ENCODE measurements at places on chromosomes 3 and 15.

DNA sequence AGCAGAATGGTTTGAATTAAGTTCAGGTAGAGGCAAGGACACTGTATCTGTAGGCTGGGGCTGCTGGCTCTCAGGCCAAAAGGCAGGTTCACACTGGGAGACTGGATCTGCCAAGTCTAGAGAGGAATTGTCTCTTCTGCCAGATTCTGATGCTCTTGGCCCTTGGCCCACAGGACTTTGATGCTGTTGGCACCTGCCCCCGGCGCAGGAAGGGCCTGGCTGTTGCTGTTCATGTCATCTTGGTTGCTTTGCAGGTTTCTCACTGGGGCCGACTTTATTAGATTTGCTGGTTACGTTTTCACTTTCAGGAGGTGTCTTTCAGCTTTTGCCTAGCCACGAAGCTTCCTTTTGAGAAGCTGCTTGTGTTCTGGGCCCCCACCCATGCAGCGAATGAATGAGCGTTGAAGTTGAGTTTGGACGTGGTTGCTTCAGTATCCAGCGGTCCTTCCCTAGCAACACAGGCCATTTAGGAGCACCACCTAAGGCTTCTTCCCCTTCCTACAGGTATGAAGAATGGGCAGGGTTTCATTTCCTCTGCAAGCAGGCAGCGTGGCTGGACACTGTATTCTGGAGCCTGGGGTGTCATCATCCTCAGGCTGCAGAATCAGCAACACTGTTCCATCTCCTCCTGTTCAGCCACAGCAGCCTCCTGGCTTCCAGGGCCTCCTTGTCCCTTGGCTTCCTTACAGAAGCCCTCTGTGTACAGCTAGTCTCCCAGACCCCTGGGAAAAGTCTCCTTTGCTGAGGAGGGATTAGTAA lies 65.6 kb upstream of the PRR23C start:
- no peak for DNase-seq

DNA sequence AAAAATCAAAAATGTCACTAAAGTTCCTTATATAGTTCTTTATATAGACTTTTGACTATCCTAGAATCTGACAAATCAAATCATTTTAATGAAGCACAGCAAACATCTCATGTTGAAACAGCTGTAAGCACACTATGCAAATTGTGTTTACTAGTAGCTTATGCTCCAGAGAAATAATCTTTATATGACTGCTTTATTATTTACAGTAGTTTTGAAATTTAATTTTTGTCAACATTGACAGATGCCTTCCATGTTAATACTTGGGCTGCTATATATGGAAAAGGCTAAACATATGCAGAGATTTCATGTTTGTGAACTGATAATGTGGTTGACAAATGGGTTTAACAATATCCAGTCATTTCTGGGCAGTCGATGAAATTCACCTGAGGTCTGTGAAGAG lies 616.8 kb downstream of the TAFA4 start:
- DNase-seq, result no peak

GRCh38 chr3:32203854-32204253 lies 34.6 kb upstream of the CMTM8 start:
- DNase-seq, result no peak

GRCh38 chr3:94587291-94587690 lies 524.4 kb downstream of the NSUN3 start:
- DNase-seq, result no peak

DNA sequence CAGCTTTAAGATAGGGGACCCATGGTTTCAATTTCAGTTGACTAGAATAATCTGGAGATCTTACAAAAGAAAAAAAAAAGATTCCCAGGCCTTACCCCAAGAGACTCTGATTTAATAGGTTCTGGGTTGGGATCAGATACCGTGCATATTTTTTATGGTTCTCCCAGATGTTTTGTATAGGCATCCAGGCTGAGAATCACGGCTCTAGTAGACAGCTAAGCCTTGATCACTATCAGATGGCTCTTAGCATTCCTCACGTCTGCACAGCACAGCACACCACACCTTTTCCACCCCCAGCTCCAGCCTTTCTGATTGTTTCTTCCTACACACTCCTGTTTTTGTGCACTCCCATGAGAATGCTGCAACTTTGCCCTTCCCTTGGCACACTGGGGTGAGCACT lies 40.8 kb downstream of the TMEM45A start:
- peak; percentile 71 for DNase-seq

DNA sequence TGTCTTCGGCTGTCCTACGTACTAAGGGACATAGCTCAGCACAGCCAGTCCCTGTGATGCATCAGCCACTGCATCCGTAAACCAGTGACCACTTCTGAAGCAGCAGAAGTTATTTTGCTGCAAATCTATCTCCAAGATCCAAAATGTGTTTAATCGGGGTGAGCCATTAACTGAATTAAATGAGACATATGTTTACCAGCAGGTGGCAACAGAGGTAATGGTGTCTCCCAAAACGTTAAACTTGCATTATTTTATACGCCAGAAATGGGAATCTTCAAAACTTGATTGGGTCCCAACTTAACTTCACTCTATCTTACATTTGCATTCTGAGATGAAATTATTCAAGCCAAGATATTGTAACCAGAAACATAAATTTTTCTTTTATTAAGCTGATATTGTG lies 75.3 kb upstream of the BOC start:
- peak; percentile 44 for DNase-seq

- DNase-seq, result no peak
These were observed 482.4 kb upstream of the DPPA4 start for GRCh38 chr3:109819734-109820133.

DNA sequence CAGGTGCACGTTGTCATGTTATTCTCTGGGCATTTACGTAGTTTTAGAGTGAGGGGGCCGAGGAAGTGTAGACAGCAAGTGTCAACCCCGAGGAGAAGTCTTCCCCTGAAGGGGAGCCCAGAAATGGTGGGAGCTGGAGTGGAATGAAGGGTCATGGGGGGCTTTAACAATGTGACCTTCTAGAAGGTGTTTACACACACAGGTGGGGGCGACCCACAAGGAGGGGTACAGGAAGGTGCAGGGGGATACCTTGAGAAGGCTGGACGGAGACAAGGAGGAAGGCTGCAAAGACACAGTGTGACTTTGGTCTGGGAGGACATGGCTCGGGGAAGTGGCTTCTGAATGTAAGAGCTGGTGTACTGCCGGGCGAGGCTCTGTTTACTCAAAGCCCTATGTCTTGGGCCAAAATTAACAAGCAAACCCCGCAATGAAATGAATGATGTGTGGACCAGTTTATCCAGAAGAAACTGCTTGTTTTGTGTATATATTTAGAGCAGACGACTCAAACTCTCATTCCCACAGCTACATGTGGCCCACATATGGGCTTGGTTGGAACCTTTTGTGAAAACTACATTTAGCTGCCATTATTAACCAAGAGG lies 18.7 kb downstream of the TRPM1 start:
- no peak for DNase-seq

GRCh38 chr15:100856867-100857266 lies 22.8 kb upstream of the ALDH1A3 start:
- DNase-seq, result no peak

GRCh38 chr3:196559826-196560225 lies 8.5 kb downstream of the WDR53 start:
- DNase-seq, result no peak

DNA sequence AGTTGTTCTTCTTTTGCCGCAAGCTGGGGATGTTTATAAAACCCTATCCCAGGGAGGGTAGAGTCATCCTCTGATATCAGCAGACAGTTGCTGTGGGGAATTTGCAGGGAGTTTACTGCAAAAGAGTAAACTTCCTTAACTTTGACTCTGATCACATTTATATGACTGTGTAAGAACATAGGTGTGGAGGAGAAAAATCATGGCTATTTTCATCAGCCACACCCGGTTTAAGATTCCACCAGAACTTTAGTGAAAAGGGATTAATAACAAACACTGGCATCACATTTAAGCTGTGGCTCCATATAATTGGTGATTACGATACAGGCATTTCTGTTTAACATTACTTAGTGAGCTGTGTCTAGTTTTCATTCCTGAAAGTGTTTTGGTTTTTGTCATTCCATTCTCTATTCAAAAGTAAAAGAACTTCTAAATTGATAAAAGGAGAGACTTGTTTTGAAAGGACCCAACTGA lies 143.1 kb downstream of the MYLK start:
- no peak for DNase-seq

GRCh38 chr3:159779883-159780282 lies 208.8 kb upstream of the IL12A start:
- no peak for DNase-seq

DNA sequence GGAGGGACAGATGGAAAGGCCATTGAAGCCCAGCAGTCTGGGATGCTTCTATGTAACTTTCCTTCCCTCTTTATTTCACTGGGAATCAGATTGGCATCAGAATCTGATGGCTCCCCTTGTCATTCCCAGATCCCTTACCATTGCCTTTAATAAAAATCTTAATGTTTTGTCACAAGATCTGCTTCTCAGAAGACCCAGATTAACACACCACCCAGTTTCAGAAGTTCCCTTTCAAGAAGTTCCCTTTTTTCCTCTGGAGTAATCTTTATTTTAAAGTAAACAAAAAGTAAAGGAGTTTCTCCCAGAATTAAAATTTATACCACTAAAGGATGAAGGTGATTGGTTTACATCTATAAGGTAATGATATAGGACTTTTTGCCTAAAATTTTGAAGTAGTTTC lies 76.4 kb downstream of the UBR1 start:
- no peak for DNase-seq

DNA sequence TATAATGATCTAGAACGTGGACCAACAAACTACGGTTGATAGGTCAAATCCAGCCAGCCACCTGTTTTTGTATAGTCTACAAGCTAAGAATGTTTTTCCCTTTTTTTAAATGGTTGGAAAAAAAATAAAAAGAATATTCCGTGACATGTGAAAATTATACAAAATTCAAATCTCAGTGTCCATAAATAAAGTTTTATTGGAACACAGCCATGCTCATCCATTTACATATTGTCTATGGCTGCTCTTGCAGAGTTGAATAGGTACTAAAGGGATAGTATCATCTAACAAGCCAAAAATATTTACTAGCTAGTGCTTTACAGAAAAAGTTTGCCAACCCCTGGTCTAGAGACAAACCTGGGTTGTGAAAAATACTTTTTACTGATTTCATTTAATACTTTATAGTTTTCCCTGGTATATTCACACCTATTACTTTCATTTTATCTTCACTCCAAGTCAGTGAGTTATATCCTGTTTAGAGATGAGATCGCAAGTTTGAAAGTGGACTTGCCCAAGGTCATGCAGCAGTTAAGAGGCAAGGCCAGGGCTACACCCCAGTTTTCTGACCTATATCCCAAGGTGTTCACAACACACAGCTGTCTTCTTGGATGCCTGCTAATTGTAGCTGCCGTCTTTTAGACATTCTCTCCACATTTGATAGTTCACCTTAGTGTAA lies 58.4 kb downstream of the IGF2BP2 start:
- no peak for DNase-seq

GRCh38 chr3:21392526-21392925 lies 358.5 kb downstream of the ZNF385D start:
- peak; percentile 31 for DNase-seq

DNA sequence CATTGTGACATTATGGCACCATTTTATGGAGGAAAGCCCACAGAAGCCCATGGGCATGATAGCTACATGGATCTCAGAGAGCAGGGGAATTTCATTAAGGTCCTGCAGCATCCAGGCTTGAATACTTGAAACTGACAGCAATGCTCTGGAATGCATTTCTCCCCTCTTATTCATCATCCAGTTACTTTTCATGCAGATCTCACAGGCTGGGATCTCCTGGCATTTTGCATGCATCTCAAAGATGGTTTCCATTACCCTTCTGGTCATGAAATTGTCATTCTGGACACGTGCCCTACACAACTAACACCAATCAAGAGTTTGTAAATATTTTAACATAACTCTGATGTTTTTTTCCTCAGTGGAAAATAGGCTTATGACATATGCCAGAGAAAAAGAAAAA lies 32.4 kb downstream of the VGLL3 start:
- peak; percentile 80 for DNase-seq

- DNase-seq, result no peak
These were observed 225.3 kb upstream of the KCNMB2 start for GRCh38 chr3:178310949-178311348.

- DNase-seq, result no peak
These were observed 2.3 kb downstream of the SUCNR1 start for GRCh38 chr3:151875759-151876158.

- DNase-seq, result peak; percentile 91
These were observed 57.8 kb downstream of the NEK10 start for GRCh38 chr3:27311400-27311799.

GRCh38 chr3:122975163-122975923 lies 52.2 kb downstream of the SEMA5B start:
- DNase-seq, result peak; percentile 64

GRCh38 chr3:170470063-170471016 lies 51.7 kb downstream of the CLDN11 start:
- DNase-seq, result peak; percentile 49

DNA sequence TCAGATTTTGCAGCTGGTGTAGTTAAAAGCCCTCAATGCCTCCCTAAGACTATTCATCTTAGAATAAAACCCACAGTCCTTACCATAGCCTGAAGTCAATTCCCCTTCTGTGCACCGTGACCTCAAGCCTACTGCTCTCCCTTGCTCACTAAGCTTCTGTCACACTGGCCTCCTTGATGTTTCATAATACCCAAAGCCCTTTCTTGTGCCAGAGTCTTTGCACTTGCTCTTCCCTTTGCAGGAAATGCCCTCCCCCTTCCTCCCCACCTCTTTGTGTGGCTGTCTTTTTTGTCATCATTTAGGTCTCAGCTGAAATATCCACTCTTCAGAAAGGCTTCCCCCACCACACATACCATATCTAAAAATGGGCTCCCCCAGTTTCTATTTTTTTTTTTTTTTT lies 4.2 kb upstream of the PLEKHO2 start:
- no peak for DNase-seq

GRCh38 chr3:94431876-94432570 lies 369.2 kb downstream of the NSUN3 start:
- no peak for DNase-seq

GRCh38 chr3:83048556-83048955 lies 1287.1 kb upstream of the GBE1 start:
- DNase-seq, result no peak

GRCh38 chr3:18066899-18067582 lies 324.6 kb upstream of the TBC1D5 start:
- no peak for DNase-seq

GRCh38 chr3:178083906-178084866 lies 452.1 kb upstream of the KCNMB2 start:
- DNase-seq, result no peak

GRCh38 chr3:183061391-183062172 lies 37.7 kb downstream of the MCCC1 start:
- DNase-seq, result no peak

GRCh38 chr3:49295489-49296058 lies 18.5 kb upstream of the C3orf62 start:
- peak; percentile 55 for DNase-seq

- DNase-seq, result no peak
These were observed 375.0 kb downstream of the WDR72 start for GRCh38 chr15:53384417-53384816.

DNA sequence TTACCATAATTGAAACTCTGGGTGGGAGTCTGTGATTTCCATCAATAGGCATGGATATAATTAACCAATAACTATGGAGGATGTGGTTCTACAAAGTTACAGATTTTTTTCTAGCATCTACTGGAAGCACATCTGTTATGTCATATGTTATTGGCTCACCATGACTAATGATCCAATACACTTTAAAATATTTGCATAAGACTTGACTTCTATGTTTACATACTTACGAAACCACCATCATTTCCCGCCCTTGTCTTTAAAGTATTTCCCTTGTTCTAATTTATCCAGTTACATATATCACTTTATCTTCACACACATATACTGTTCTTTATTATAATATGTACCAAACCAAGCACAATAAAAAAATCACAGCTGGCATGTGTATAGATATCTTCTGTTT lies 380.3 kb upstream of the CBLB start:
- peak; percentile 15 for DNase-seq

GRCh38 chr3:183158113-183158512 lies 4.4 kb downstream of the LAMP3 start:
- no peak for DNase-seq

All from AG08395 (cell line).